ENCODE measurements at places on chromosomes 3 and 15.
A peak's percentile ranks its signal among the peaks of the same experiment; 100 is the strongest.

DNA sequence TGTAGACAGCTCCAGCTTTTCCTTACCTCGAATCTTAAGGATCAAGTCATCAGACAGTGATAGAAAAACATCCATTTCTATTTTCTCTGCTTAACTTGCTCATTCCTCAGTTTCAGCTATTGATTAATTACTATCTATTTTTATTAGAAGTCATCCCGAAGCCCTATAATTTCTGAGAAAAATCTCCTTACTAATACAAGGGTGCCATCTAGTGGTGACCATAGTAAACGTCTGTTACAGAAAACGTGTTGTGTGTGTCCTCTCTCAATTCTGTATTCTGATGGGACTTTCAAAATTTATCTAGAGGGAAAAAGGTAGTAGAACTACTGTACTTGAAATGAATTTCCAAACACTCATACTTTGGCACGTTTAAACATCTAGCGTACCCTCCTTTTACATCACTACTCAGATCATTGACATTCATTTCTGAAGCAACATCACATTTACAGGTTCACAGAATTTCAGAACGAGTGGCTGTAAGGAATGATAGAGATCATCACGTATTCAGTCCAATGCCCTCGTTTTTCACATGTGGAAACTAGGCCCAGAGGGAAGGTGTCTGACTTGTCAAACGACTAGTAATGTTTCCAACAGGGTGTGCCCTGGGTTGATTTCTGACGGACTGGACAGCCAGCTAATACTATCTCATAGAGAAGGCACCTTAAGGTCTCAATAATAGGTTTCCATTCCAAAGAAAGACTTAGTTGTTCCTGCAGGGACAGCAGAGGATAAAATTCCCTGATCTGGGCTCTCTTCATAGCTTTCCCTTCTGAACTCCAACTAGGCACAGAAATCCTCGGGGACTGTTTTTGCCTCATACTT lies 25.6 kb downstream of the HACD2 start:
- no peak for DNase-seq

DNA sequence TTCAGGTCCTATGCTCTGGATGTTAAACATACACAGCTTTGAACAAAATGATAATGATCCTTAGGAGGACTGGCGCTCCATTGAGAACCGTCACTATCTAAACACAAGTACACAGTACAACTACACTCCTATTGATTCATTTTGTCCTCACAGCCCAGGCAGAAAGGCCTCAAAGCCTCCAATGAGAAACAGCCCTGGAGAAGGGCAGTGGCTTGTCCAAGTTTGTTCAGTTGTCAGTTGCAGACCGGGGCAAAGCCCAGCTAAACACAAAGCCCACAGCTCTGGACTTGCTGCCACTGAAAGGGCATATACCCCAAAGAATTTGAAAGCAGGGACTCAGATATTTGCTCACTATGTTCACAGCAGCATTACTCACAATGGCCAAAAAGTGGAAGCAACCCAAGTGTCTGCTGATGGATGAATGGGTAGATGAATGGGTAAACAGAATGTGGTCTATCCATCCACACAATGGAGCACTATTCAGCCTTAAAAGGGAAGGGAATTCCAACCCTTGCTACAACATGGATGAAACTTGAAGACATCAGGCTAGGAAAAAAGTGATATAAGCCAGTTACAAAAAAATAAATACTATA lies 34.7 kb downstream of the NUP210 start:
- no peak for DNase-seq

GRCh38 chr3:29789686-29790085 lies 508.8 kb downstream of the RBMS3 start:
- no peak for DNase-seq

DNA sequence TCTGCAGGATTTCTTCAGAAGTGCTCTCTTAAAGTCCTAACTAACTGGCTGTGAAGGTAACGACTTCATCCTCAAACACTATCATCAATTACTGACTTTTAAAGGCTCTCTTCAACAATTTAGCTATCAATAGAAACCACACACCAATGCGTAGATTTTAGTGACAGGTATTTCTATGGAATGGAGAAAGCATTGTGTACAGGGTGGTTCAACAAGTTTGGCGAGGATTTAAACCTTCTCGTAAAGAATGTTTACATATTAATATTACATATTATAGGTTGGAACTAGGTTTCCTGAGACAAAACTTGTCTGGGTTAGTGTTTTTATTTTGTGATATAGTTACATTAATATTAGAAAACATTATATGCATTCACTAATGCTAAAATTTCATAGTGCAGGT lies 233.6 kb downstream of the CHL1 start:
- DNase-seq = no peak

DNA sequence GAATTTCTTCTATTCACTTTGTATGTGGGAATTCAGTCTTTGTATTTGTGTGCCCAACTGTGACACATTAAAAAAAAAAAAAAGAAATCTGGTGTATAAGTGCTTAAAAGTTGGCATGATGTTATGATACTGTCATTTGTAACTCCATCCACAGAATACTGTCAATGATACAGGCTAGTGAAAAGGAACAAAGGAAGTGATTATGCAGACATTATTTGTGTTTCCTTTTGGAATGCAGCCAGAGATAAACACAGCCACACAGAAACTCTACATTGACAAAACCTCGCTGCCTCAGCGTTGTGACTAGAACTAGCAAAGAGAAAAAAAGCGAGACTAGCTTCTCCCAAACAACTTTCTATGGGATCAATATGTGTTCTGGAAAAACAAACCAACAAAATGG lies 519.2 kb upstream of the AGTR1 start:
- peak; percentile 89 for DNase-seq

GRCh38 chr15:38228618-38229017 lies 24.0 kb upstream of the SPRED1 start:
- DNase-seq = no peak

DNA sequence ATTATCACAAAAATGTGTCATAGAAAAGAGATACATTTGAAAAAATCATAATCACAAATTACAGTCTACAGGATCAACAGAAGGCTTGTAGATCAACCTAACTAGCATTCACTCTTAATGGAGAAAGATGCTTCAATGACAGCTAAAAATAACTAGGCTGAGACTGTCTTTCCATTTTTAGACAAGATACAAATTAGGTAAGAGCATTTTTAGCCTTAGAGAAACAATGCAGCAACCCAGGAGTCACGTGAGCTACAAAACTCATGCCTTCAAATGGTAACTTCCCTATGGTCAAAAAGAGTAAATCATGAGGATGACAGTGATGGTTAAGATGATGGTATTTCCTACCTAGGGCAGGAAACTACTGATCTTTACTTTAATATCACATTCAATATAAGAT lies 415.4 kb downstream of the MAGI1 start:
- DNase-seq = no peak

- no peak for DNase-seq
These were observed 118.3 kb upstream of the GALNT15 start for GRCh38 chr3:16056217-16056616.

DNA sequence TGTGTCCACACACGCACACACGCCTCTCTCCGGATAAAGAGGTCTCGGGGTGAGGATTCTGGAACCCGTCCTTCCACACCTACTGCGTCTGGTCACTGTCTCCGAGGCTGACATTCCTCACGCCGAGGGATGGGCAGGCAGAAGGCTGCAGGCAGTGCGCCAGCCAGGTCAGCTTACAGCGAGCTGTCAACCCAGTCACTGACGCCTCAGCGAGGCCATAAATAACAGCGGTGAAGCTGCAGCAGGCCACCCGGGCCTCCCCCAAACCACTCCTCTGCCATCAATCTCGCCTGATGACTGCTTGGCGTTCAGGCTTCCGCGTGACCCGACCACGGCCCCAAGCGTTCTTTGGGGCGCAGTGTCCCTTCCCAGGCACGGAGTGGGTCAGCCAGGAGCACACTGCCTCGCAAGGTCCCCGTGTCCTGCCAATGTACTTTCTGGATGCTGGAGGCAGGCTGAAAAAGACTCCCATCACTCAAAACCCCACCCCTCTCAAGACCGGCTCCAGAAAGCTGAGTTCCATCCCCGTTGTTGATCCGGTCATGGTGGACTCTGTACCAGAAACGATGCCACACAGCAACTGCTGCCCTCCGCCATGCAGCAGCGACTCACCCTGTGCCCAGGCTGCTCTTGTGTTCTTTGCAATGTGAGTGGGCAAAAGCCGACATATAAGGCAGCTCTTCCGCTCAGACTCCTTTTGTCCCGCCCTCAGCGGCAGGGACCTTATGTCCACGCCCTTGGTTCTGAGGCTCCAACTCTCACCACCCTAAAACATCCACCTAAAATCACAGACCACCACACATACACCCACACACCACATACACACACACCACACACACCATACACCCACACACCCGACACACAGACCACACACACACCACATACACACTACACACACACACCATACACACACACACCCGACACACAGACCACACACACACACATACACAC lies 27.1 kb downstream of the CPN2 start:
- DNase-seq = no peak

DNA sequence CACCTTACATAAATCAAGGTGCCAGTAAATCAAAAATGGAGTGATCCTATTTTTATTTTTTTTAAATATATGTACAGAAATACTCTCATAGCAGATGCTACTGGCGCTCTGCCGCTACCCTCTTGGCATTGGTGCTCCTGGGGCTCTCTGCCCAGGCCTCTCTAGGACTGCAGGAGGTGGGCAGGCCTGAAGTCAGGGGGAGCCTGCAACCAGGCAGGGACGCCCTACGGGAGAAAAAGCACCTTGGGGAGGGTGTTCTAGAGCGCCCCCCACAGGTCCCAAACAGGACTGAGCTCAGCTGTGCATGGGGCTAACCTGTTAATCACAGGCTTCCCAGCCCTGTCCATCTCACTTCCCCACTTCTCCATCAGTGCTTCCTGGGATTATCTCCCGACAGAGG lies 192.5 kb downstream of the SHQ1 start:
- DNase-seq = no peak

- no peak for DNase-seq
These were observed 59.6 kb downstream of the UBP1 start for GRCh38 chr3:33380653-33381052.

- DNase-seq = no peak
These were observed 183.6 kb downstream of the MBNL1 start for GRCh38 chr3:152452318-152452717.

- DNase-seq = no peak
These were observed 34.2 kb downstream of the KAT2B start for GRCh38 chr3:20074226-20075063.

- no peak for DNase-seq
These were observed 10.4 kb downstream of the VILL start for GRCh38 chr3:38000965-38001455.

- DNase-seq = no peak
These were observed 112.4 kb downstream of the C3orf70 start for GRCh38 chr3:185040425-185040824.

GRCh38 chr3:9349321-9350117 lies 13.3 kb upstream of the THUMPD3 start:
- no peak for DNase-seq

DNA sequence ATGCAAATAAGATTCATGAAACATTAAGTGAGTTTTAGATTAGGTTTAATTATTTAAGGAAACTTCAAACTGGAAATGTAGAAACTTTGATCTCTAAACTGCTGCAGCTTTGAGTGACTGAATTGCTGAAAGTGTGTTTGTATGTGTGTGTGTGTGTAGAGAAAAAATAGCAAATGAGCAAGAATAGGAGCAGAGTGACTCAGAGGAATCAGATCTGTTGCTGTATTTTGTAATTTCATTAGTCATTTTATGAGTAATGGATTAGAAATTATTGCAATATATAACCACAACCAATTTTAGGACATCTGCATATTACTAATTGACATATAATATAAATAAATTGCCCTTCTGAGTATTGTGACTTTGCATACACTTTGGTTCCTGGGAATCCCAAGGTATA lies 52.8 kb upstream of the SLC9A9 start:
- DNase-seq = no peak

GRCh38 chr3:154034797-154035330 lies 86.3 kb upstream of the ARHGEF26 start:
- no peak for DNase-seq

- DNase-seq = peak; percentile 4
These were observed 114.9 kb upstream of the MEF2A start for GRCh38 chr15:99450896-99451358.

DNA sequence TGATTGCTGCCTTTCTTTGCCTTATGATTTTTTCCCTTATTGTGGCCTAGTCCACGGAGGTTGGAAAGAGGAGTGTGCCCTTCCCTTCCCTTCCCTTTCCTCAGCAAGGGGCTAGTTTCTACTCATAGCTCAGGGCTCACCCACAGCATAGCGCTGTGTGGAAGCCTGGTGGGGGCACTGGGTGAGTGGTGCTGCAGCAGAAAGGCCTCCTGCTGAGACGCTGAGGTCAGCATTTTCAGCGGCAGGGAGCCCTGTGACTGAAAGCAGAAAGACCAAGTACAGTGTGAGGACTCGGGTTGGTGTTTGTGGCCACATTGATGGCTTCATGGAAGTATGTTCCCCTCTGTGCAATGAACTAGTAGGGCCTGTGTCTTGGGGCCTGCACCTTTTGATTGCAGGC lies 21.9 kb downstream of the CACNA1D start:
- no peak for DNase-seq

- no peak for DNase-seq
These were observed 121.2 kb downstream of the TLE3 start for GRCh38 chr15:69976366-69976994.

DNA sequence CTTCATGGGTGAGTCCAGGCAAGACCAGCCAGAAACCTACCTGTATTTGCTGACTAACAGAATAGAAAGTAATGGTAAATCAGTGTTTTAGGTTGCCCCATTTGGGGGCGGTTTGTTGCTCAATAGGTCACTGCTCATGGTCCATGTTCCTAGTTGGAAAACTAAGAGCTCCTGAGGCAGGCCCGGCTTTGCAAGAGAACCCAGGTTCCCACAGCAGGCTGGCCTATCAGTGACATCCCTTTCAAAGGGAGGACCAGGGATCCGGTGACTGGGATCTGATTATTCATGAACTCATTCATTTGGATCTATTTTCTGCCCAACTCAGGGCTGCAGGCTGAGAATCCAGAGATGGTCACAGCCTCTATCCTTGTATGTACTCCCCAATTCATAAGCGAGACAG lies 163.9 kb downstream of the WNT7A start:
- no peak for DNase-seq

GRCh38 chr3:65677486-65678010 lies 361.2 kb downstream of the MAGI1 start:
- no peak for DNase-seq

DNA sequence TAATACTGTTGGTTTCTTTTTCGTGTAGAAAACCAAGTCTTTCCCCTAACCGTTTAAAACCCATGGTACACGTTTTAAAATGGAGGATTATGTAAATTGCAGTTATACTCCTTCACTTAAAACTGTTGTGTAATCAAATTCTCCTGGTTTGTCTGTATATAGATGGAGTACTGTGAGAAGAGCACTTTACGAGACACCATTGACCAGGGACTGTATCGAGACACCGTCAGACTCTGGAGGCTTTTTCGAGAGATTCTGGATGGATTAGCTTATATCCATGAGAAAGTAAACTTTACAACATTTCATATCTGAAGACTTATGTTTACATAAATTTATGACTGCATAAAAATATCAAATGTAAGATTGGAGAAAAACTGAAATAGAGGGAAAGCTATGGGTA lies 51.2 kb downstream of the SRP14 start:
- DNase-seq = no peak
